Stimulated activated CD4-positive, alpha-beta T cell treated with anti-CD3 and anti-CD28 coated beads, TNF-alpha, amount 100 ng/mL, for 1 hour (primary cell): ENCODE measurements at places on chromosomes 13 and 19.

DNA sequence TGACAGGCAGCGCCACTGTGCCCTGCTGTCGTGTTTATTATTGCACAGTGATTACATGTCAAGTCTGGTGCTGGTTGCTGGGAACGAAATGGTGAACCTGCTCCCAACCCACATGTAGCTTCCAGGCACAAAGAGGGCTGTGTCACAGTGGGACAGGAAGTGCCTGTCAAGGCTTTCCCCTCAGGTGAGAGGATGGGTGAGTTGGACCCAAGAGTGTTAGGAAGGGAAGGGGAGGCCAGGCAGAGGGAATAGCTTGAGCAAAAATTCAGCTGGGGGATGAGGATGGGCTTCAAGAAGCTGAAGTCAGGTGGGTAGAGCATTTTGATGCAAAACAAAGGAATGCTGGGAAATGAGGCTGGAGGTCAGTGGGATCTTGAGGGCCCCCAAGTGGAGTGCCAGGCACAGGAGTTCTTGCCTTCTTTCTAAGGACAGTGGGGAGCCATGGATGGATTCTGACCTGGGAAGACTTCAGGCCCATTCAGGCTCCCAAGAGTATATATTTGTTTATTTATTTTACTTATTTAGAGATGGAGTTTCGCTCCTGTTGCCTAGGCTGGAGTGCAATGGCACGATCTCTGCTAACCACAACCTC, 8.5 kb upstream of the QTRT1 start:
- no peak for DNase-seq

DNA sequence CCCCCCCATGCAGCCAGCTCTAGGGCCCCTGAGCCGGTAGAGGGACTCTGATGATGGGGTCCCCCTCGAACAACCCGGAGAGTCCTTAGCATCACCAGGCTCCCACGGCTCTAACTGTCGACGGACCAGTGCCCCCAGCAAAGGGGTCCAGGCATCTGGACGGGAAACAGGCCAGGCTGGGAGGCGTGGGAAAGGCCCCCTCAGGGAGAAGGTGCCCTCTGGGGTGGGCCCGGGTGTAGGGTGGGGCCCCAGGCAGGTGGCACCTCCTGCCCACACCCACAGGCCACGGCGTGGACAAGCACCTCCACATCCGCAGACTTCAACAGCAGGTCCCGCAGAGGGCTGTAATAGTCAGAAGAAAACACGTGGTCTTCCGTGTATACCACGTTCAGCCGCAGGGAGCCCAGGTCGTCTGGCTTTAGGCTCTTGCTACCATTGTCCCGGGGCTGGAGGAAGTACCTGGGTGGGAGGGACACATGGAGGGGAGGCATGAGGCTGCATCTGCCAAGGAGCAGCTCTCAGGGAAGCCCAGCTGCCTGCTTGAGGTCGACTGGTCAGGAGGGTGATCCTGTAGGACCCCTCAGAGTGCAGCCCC, 44.7 kb upstream of the C13orf46 start:
- no peak for DNase-seq

GRCh38 chr19:53507523-53508442, 30.2 kb upstream of the ZNF331 start:
- no peak for DNase-seq

DNA sequence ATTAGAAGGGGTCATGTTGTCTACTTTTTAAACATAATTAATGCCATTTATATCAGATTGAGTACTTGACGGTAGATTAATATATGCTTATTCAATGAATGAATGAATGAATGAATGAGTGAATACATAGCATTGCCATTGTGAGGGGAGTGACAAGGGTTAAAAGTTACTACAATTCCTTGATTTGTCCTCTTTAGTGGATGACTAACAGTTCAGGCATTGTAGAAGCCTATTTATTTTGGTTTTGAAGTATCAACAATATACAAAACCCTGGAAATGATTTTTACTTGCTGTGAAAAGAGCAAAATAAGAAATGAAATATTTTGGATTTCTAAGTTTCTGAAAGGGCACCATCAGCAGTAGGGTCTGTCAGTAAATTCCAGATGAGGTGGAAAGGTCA, 122.7 kb downstream of the CYSLTR2 start:
- no peak for DNase-seq

DNA sequence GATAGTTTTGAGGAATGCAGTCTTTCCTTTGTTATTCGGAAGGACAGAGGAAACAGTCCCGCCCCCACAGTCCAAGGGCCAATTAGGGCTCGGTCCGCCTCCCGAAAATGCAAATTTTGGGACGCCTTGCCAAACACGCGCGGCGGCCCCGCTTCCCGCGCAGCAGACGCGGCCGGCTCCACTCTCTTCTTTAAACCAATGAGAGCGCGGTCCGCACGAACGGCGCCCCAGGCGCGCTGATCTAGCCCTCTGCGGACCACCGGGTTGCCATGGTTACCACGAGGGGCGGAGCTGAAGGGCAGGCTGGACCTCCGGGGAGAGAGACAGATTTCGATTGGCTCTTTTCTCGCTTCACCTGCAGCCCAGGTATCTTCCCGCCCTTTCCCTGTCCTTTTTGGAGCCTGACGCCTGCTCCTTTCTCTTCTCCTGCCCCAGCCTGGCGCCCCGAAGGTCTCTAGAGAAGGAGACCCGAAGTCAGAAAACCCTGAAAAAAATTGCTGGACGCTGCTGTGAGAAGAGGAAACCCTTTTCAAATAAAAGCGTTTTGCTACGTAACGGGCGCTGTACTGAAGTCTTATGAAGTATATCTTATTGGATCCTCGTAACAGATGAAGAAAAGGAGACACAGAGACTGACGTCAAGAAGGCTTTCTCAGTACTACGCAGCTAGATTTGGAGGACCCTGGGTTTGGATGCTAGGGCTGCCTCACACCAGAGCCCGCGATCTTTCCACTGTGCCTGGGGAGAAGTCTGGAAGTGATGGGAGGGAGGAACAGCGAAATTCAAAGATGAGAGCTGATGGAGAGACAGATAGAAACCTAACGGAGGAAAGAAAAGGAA, 2.0 kb downstream of the PTH2 start:
- no peak for DNase-seq
